Effector memory CD8-positive, alpha-beta T cell (primary cell): ENCODE measurements at places on chromosomes 1 and 21.
A peak's percentile ranks its signal among the peaks of the same experiment; 100 is the strongest.

- H3K27ac ChIP-seq, result no peak overlapping the region
- no peaks in the 10 kb centered on the region for H3K36me3 ChIP-seq
- H3K27me3 ChIP-seq, result peaks cover 19% of the 10 kb centered on the region
Observed at GRCh38 chr1:55604749-55605148, 389.6 kb upstream of the USP24 start.

GRCh38 chr1:107682467-107682866 lies 282.5 kb downstream of the VAV3 start:
- no peak overlapping the region for H3K4me3 ChIP-seq
- H3K27ac ChIP-seq, result no peak overlapping the region
- H3K27me3 ChIP-seq, result no peaks in the 10 kb centered on the region
- H3K36me3 ChIP-seq, result no peaks in the 10 kb centered on the region
- DNase-seq, result no peak

- H3K36me3 ChIP-seq, result no peaks in the 10 kb centered on the region
- no peak overlapping the region for H3K4me3 ChIP-seq
- no peak overlapping the region for H3K27ac ChIP-seq
- H3K27me3 ChIP-seq, result peaks cover 44% of the 10 kb centered on the region
- DNase-seq, result no peak
- H3K4me1 ChIP-seq, result no peaks in the 10 kb centered on the region
Observed at GRCh38 chr1:29406814-29407213, 170.5 kb downstream of the PTPRU start.

GRCh38 chr1:91847851-91848250 lies 38.1 kb downstream of the TGFBR3 start:
- peaks cover 64% of the 10 kb centered on the region for H3K4me1 ChIP-seq
- H3K36me3 ChIP-seq, result peaks cover 9% of the 10 kb centered on the region
- H3K27ac ChIP-seq, result no peak overlapping the region
- DNase-seq, result no peak
- no peaks in the 10 kb centered on the region for H3K27me3 ChIP-seq
- H3K4me3 ChIP-seq, result no peak overlapping the region

GRCh38 chr1:234836045-234836681 lies 226.2 kb upstream of the IRF2BP2 start:
- H3K36me3 ChIP-seq, result no peaks in the 10 kb centered on the region
- no peak overlapping the region for H3K27ac ChIP-seq
- H3K4me3 ChIP-seq, result no peak overlapping the region
- H3K27me3 ChIP-seq, result no peaks in the 10 kb centered on the region
- H3K4me1 ChIP-seq, result no peaks in the 10 kb centered on the region

GRCh38 chr1:155976913-155977689 lies 1.2 kb downstream of the ARHGEF2 start:
- H3K27ac ChIP-seq, result peak overlapping the region; percentile 85
- peak overlapping the region; percentile 97 for H3K4me3 ChIP-seq
- no peak for DNase-seq

GRCh38 chr1:41582351-41582750 lies 97.9 kb upstream of the EDN2 start:
- H3K27ac ChIP-seq, result peak overlapping the region; percentile 44
- no peak for DNase-seq
- H3K4me1 ChIP-seq, result peaks cover 13% of the 10 kb centered on the region
- no peaks in the 10 kb centered on the region for H3K27me3 ChIP-seq
- peaks cover 4% of the 10 kb centered on the region for H3K36me3 ChIP-seq

DNA sequence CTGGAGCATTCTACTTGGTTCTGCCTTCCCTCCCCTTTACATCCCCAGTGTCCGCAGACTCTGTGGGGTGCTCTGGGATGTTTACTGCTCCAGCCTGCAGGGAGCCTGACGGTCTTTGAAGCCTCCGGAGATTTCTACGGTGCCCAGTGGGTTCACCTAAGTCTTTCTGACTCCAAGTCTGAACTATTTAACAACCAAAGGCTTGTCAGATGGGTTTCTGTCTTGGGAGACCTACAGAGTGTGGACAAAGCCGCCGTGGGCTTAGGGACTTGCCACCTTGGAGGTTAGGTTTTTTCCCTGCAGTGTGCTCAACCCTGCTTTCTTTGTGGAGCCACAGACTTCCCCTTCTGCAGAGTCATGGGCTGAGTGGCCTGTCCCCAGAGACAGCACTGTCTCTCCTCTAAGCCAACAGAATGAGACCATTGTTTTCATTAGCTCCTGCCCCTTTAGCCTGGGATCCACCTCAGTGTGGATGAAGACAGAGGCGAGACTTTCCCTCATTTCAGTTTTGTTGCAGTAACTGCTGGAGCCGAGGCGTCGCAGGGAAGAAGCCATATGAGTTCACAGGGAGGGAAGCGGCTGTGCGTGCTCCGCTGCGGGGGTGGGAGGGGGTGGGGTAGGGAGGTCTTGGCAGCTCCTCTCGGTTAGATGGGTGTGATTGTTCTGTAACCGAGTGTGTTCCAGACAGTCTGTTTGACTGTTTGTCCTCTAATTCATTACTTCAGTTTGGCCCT lies 120.7 kb downstream of the CNIH3 start:
- no peak overlapping the region for H3K27ac ChIP-seq
- no peak for DNase-seq
- peaks cover 60% of the 10 kb centered on the region for H3K27me3 ChIP-seq
- no peak overlapping the region for H3K4me3 ChIP-seq

- H3K36me3 ChIP-seq, result peaks cover 37% of the 10 kb centered on the region
- H3K27ac ChIP-seq, result peak within 1 kb of the TSS; percentile 99
- peaks cover 22% of the 10 kb centered on the region for H3K4me1 ChIP-seq
Observed at GRCh38 chr1:161153682-161154337, at the start of gene UFC1. Gene UFC1, plus strand, starts transcription at chr1:161153978. Its CDS starts 20 bp downstream, at chr1:161153998.

GRCh38 chr1:107430540-107431228 lies 289.8 kb downstream of the NTNG1 start:
- H3K4me3 ChIP-seq, result no peak overlapping the region
- H3K27ac ChIP-seq, result no peak overlapping the region
- peak; percentile 2 for DNase-seq

DNA sequence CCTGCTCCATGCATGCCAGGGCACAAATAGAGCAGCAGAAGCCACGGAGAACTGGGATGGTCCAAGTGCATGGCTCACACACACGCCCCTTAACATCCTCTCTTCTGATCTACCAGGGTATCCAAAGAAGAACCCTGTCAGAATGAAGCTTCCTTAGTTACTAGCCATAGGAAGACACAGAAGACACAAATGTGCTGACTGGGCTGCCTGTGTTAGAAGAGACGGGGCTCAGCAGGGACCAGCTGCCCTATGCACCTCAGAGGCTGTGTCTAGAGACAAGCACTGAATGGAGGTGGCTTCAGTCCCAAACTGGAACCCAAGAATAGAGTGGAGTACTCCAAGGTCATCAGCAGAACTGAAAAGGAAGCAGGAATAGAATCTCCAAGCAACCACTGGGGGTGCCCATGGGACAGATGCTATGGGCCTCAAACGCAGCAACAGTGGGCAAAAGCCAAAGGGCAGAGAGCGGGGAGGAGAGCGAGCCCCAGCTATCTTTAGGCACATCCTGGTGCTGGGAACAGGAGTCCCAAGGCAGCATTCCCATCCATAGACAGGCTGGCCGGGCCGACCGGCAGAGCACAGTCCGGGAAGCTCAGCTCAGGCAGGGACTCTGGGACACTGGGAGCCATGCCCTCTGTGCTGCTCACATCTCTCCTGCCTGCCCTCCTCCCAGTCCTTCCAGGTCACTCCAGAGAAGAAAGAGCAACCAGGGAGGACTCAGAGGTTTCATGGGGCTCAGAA lies 9.5 kb downstream of the SLC6A9 start:
- no peak overlapping the region for H3K4me3 ChIP-seq
- no peaks in the 10 kb centered on the region for H3K4me1 ChIP-seq
- no peak overlapping the region for H3K27ac ChIP-seq

- H3K4me3 ChIP-seq, result no peak overlapping the region
- H3K27ac ChIP-seq, result no peak overlapping the region
- no peak for DNase-seq
- peaks cover 36% of the 10 kb centered on the region for H3K27me3 ChIP-seq
Observed at GRCh38 chr21:42646076-42646825, 7.2 kb upstream of the PDE9A start.

DNA sequence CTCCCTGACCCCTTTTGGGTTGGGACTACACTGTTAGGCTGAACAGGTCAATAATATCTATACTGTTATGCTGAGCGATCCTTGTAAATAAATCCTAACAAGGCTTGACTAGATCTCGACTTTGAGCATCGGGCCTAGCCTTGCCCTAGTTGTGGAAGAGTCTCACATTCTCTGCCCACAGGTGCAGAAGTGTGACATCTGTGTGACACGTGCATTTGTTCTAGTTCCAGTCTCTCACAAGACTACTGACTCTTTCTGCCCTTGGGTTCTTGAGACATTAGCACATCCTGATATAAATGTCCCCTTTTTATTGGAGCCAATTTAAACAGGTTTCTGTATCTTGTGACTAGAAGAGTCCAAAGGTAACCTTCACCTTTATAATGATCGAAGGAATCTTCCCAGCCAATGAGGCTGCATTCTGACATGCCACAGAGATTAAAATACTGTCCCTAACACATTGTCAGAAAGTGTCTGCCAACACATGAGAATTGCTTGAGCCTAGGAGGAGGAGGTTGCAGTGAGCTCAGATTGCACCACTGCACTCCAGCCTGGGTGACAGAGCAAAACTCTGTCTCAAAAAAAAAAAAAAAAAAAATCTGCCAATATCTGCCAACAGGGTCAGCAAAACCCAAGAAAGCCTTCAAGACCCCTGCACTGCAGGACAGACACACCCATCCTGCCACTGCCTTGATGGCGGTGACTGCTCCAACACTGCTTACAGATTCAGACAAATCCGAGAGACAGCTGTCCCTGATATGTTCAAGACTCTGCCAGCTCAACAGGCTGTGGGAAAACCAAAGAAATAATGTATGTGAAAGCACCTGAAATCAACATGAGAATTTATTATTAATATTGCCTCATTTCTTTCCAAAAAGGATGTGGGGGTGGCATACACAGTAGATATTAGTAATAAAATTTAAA lies 56.5 kb upstream of the PSEN2 start:
- no peaks in the 10 kb centered on the region for H3K27me3 ChIP-seq
- no peaks in the 10 kb centered on the region for H3K4me1 ChIP-seq
- no peak overlapping the region for H3K4me3 ChIP-seq
- no peak for DNase-seq

- peaks cover 13% of the 10 kb centered on the region for H3K4me1 ChIP-seq
- H3K27me3 ChIP-seq, result no peaks in the 10 kb centered on the region
- peak overlapping the region; percentile 96 for H3K4me3 ChIP-seq
- H3K36me3 ChIP-seq, result peaks cover 28% of the 10 kb centered on the region
Observed at GRCh38 chr1:243851765-243852164, 1.7 kb upstream of the AKT3 start.

GRCh38 chr1:16145662-16146278 lies 10.1 kb downstream of the EPHA2 start:
- H3K4me1 ChIP-seq, result peaks cover 6% of the 10 kb centered on the region
- H3K36me3 ChIP-seq, result peaks cover 2% of the 10 kb centered on the region
- H3K27me3 ChIP-seq, result peaks cover 35% of the 10 kb centered on the region
- H3K4me3 ChIP-seq, result no peak overlapping the region
- no peak for DNase-seq
- no peak overlapping the region for H3K27ac ChIP-seq

DNA sequence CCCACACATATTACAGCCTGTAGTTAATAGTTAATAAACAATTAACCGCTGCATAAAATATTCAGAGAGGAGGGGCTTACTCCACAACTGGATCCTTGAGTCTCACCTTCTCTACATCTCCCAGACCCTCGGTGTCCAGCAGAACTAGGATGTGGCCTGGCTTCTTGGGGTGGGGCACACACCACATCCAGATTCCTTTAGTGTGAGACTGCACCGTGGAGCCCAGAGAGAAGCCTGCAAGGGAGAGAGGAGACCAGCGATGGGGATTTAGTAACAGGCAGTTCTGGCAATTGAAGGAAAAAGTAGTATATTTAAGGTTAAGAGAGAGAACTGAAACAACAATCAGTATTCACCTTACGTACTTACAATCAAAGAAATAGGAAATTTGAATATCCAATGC lies 4.9 kb downstream of the GBP1 start:
- peaks cover 36% of the 10 kb centered on the region for H3K4me1 ChIP-seq
- no peaks in the 10 kb centered on the region for H3K27me3 ChIP-seq
- H3K4me3 ChIP-seq, result peak overlapping the region; percentile 99
- DNase-seq, result no peak
- H3K36me3 ChIP-seq, result peaks cover 72% of the 10 kb centered on the region
- peak overlapping the region; percentile 83 for H3K27ac ChIP-seq

GRCh38 chr1:231226156-231226555 lies 14.9 kb upstream of the GNPAT start:
- peak overlapping the region; percentile 36 for H3K27ac ChIP-seq
- H3K4me3 ChIP-seq, result no peak overlapping the region
- H3K36me3 ChIP-seq, result peaks cover 58% of the 10 kb centered on the region
- no peak for DNase-seq

- no peak for DNase-seq
- no peak overlapping the region for H3K27ac ChIP-seq
- peaks cover 4% of the 10 kb centered on the region for H3K36me3 ChIP-seq
Observed at GRCh38 chr1:246142320-246142893, 364.7 kb downstream of the SMYD3 start.

DNA sequence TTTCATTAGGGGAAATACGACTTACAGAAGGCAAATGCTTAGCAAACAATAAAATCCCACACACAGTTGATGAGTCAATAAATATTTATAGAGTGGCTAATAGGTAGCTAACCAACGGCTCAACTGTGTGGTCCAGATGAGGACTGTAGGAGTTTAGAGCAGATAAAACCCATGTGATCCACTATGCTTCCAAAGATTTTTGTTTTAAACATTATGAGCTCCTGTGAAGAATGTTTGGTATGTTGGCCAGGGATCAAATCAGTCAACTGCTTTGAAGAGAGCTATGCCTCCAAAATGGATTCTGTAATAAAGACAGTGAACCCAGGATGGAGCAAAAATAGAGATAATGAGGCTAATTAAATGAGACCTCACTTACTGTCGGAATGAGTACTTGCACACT lies 72.3 kb upstream of the COL11A1 start:
- DNase-seq, result no peak
- no peaks in the 10 kb centered on the region for H3K36me3 ChIP-seq

DNA sequence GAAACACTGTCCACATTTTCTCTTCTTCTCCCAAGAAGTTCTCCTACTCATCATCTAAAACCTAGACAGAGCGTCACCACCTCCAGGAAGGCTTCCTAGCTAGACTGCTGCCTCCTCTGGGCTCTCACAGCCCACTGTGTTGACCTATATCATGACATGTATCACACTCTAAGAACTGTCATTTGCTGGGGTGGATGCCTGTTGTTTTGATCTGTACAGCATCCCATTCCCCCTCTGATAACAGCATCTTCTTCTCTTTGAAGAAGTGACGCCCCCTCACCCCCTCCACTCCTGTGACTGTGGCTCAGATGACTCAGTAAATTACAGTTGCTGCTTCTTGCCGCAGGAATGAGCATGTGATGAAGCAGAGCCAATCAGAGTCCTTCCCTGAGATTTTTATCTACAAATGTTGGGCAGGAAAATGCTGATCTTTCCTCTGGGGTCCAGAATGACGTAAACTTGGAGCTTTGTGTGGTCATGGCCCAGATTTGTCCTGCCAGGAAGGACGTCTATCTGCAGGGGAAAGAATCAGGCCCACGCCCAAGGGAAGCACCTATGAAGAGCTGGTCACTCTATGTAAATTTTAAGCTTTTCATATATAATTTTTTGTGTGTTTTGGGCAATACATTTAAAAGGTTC lies 28.0 kb upstream of the FOXO6 start:
- H3K27me3 ChIP-seq, result peaks cover 10% of the 10 kb centered on the region
- H3K4me1 ChIP-seq, result no peaks in the 10 kb centered on the region
- no peak overlapping the region for H3K4me3 ChIP-seq
- DNase-seq, result no peak
